ENCODE measurements at places on chromosomes 4 and X. TPM values are rescaled to one million over a fixed set of nuclear protein-coding genes. Genes with fewer than 3 reads are reported as not detected.

The IL2RG gene
- not detected for total RNA-seq

The RPS6KA6 gene
- total RNA-seq = 12.7 TPM

The METAP1 gene
- 15.4 TPM for total RNA-seq

The SPACA5 gene
- total RNA-seq = not detected

The DUSP21 gene
- not detected for total RNA-seq

The SEL1L3 gene
- total RNA-seq = 178 TPM

The ATP8A1 gene
- total RNA-seq = 0.85 TPM

The TMEM271 gene
- not detected for total RNA-seq

The GEMIN8 gene
- 21.2 TPM for total RNA-seq

The TSC22D3 gene
- 29.7 TPM for total RNA-seq

The FAM241A gene
- total RNA-seq = 0.85 TPM

The VCX gene
- not detected for total RNA-seq

The FGG gene
- total RNA-seq = 0.09 TPM

The MAGEA6 gene
- under 0.01 TPM for total RNA-seq

The AFM gene
- total RNA-seq = not detected

The CENPVL2 gene
- total RNA-seq = not detected

The OTC gene
- not detected for total RNA-seq

The AFP gene
- 0.55 TPM for total RNA-seq

Data from smooth muscle cell of bladder (primary cell).